Activated CD4-positive, alpha-beta T cell treated with anti-CD3 and anti-CD28 coated beads for 4 hours (primary cell): ENCODE measurements at places on chromosomes 11 and 22.

DNA sequence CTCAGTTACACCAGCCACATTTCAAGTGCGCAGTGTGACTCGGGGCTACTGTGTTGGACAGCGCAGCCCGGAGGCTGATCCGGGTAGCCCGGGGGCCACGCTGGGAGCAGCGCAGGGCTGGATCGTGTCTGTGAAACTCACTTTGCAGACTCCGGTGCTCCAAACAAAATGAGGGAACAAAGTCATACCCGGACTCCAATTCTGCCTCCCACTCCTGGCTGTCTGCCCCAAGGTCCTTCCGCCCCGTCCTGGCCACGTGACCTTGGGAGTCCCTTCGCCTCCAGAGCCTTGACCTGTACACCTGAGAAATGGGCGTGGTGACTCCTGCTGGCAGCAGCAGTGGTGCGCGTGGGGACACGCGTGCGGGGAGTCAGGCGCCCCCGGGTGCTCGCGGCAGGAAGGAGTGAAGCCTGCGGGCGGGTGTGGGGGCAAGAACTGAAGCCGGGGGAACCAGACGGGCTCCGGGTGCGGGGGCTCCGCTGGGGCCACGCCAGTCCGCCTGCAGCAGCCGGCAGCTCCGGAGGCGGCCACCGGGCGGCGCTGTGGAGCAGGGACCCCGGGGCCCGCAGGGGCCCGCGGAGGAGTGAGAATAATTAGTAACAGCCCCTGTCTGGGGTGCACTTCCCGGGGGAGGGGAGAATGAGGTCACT is 42.4 kb downstream of the KCNJ4 start:
- peak; percentile 18 for DNase-seq

GRCh38 chr11:111814557-111815320 is 48.5 kb upstream of the PPP2R1B start:
- DNase-seq = no peak

DNA sequence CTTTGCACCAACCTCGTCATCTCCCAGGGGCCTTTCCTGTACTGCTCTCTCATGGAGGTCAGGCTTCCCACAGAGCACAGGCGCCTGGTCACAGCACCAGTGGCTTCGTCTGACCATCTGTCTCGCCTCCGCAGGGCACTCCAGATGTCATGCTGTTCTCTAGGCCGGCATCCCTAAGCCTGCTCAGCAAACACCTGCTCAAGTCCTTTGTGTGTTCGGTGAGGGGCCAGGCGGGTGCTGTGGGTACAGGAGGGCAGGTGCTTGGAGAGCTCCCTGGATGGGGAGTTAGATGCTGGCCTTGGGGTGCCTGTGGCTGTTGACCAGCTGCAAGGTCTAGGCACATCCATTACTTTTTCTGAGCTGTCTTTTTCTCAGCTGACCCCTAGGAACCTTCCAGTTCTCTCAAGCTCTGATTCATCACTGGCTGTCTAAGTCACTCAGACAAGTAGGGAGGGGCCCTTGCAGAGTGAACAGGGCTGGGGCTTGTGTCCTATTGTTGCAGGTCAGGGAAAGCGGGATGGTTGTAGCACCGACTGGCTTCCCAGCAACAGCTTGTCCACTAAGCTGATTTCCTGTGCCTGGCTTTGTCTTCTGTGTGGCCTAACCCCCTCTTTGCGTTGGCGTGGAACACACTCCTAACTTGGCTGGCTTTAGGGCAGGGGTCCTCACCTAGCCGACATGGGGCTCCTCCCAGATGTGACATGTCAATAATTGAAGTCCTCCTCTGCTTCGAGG is 9.2 kb downstream of the CLDN5 start:
- no peak for DNase-seq

- no peak for DNase-seq
Measured at GRCh38 chr11:36349351-36350136, 53.5 kb downstream of the PRR5L start.

DNA sequence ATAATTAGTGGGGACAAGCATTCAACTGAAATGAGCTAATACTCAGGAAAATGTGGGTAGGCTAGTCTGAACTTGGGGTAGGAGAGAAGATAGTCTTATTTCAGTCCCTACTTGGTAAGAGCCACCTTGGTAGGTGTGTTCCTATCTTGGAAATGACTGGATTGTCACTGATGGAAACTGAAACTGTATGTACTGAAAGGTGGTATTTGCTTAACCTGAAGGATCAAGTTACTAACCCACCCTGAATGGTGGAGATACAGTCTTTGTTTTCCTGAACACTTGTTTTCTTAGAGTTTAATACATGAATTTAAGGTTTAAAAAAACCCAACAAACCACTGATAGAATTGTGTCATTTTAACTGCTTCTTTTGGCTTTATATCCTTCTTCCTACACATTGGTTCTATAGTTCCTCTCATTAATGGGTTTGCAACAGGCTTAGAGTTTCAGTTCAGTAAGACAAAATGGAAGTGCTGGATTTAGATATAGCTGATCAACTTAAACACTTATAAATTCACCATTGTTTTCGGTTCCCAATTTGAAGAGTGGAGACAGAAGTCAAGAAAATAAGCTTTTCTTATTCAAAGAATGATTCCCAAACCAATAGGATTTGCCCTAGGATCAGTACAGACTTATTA is 4.2 kb downstream of the FAR1 start:
- no peak for DNase-seq

DNA sequence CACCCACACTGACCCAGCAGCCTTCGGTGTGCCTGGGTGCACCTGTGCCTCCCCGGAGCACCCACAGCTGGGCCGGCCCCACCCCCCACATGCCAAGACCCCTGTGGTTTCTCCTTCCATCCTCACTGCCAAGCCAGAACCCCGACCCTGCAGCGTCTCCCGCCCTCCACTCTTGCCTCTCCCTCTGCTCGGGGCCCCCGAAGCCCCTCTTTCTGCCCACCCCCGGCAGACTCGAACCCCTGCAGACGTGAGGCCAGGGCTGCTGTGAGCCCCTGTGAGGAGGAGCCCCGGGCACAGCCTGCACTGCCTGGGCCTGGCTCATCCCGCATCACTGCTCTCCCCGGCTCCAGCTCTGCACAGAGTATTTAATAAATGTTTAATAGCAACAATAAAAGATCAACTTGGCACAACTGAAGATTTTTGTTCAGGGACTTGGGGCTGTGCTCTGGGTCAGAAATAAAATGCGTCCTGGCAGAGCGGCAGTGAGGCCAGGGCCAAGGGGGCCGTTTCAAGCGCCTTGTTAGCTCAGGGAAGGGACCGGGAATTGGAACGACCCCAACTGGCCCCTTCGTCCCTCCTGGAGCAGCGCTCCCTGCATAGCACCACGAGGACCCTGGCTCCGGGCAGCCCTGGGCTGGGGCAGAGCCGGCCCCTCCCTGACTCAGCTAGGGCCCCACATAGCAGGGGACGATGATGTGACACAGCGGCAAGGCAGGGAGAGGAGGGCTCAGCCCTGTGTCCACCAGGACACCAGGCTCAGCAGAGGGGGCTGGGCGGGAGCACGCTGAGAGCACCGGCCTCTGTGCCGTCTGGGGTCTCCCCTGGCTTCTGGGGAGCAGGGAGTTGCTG is 520.8 kb downstream of the BRD1 start:
- no peak for DNase-seq

DNA sequence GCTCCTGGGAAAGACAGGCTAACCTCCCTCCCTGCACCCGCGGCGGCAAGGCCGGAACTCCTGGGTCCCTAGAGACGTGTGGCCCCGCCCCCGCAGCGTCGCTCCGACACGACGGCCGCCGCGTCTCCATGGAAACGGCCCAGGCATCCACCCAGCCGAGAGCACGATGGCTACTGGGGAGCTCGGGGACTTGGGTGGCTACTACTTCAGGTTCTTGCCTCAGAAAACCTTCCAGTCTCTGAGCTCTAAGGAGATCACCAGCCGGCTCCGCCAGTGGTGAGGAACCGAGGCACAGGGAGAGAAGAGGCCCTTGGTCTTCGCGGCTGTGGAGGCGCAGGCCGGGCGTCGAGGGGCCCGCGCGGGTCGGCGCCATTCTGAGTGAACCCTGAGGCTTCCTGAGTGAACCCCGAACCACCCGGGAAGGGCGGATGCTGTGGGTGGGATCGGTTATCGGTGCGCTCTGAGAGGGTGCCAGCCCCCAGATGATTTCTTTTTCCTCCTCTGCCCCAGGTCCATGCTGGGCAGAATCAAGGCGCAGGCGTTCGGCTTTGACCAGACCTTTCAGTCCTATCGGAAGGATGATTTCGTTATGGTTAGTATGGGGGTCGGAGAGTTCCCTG is at the start of gene CFAP300:
TSS of gene CFAP300 (plus strand) at position 133 of the 620 bp plus-strand sequence. CDS start at position 167, 34 bp downstream.
- peak; percentile 12 for DNase-seq

DNA sequence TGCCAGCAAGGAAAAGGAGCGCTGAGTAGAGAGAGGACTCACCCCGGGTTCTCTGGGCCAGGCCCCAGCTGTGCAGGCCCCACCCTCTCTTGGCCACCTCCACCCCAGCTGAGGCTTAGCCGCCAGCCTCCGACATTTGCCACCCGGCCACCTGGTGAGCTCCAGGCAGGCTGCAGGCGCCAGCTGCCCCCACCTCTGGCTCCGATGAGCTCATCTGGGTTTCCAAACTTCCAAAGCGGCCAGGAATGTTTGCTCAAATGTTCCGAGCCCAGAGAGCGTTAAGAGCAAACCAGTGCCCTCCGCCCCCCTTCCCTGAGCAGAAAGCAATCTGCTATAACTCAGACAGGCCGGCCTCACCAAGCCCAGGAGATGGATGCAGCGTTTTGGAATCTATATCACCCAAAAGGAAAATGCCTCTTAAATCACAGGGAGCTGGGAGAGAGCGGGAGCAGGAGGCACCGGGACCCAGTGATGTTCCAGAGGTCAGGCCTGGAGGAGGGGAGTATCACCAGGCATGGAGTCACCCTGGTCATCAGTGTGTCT is 9.1 kb upstream of the MN1 start:
- no peak for DNase-seq

GRCh38 chr22:39332441-39333064 is 13.1 kb upstream of the RPL3 start:
- no peak for DNase-seq

GRCh38 chr22:23145878-23146470 is 697 bp downstream of the RAB36 start:
- no peak for DNase-seq

GRCh38 chr11:91421641-91422040 is 803.0 kb upstream of the FAT3 start:
- DNase-seq = no peak

DNA sequence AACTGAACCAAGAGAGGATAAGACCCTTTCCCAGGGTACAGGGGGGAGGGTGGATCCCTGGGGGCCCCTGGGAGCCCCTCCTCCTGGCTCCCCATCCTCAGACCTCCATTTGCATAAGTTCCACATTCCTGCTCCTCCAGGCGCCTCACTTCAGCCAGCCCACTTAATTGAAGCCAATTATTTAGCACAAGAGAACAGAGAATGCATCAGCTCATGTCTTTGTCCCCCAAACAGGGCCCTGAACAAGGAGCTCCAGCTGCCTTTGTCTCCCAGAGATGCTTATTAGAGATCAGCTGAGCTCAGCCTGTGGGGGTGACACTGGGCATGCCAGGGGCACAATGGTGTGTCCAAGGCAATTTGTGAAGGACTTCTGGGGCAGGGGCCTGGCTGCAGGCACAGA is 89.9 kb upstream of the PRDM11 start:
- no peak for DNase-seq
